ENCODE measurements at places on chromosomes 7 and 10. TPM values are rescaled to one million over a fixed set of nuclear protein-coding genes. Genes with fewer than 3 reads are reported as not detected.

DNA sequence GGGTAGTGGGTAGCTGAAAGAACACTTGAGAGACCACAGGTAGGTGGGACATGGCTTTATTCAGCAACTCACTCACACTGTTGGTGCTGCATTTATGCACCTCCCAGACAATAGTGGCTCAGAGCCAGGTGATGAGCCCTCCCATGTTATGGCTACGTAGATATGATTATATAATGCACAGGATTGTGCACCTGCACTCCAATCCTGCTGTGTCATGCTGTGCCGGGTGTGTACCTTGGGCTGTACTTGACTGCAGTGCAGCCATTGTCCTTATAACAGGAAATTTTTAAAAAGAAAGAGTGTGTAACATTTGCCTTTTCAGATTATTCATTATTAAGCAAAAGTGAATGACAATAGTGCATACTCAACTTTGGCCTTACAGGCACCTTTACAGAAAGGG, 366.1 kb upstream of the BMPER start:
- H3K4me1 ChIP-seq: no peaks in the 10 kb centered on the region
- no peaks in the 10 kb centered on the region for H3K27me3 ChIP-seq
- no peak overlapping the region for H3K27ac ChIP-seq
- no peaks in the 10 kb centered on the region for H3K36me3 ChIP-seq

DNA sequence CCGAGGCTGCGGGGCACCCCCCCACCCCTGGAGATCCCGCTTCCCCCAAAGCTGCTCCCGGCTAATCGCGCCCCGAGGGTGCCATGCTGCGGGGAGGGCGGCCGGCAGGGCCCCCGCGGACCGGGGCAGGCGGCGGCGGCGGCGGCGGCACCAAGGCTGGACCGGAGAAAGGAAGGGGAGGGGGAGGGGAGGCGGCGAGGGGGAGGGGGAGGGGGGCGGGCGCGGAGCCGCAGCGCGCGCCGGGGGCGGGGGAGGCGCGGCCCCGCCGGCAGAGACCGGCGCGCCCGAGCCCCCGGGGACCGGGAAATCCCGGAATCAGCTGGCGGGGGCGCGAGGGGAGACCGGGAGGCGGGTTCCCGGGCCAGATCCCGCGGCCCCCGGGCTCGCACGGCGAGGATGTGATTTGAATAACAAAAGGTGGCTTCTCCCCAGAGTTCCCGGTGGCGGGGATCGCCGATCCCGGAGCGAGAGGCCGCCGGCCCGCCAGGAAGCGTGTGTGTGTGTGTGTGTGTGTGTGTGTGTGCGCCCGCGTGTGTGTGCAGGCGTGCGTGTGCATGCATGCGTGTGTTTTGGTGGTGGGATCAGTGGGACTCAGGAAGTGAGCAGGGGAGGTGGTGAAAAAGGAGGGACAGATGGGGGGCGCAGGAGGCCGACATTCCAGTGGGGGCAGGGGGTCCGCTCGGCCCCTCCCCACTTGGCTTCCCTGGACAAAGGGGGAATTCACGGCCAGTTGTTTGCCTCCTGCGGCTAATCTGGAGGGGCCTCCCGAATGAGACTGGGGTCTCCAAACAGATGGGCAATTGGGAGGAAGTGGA, 99.5 kb downstream of the HIP1 start:
- DNase-seq: peak; percentile 30
- H3K4me3 ChIP-seq: peak overlapping the region; percentile 76
- no peaks in the 10 kb centered on the region for H3K27me3 ChIP-seq
- peak overlapping the region; percentile 75 for H3K27ac ChIP-seq

DNA sequence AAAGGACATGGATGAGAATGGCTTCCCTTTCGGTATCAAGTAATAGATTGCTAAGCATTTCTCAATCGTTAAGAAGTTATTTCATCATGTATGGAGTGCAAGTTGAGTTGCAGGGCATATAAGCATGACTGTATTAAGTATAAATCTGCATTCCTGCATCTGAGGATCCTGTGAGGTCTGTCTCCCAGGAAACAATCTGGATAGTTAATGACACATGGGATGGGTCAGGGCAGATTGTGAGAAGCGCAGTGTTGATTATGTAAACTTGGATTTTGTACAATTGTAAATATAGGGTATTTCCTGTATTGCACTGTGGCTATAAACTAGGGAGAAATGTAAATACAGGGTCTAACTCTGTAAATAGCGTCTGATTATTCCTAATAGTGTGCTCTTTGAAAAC, 102.6 kb downstream of the PLXDC2 start:
- H3K4me1 ChIP-seq: no peaks in the 10 kb centered on the region
- peak overlapping the region; percentile 6 for H3K27ac ChIP-seq
- H3K4me3 ChIP-seq: no peak overlapping the region
- no peaks in the 10 kb centered on the region for H3K27me3 ChIP-seq
- H3K36me3 ChIP-seq: no peaks in the 10 kb centered on the region

DNA sequence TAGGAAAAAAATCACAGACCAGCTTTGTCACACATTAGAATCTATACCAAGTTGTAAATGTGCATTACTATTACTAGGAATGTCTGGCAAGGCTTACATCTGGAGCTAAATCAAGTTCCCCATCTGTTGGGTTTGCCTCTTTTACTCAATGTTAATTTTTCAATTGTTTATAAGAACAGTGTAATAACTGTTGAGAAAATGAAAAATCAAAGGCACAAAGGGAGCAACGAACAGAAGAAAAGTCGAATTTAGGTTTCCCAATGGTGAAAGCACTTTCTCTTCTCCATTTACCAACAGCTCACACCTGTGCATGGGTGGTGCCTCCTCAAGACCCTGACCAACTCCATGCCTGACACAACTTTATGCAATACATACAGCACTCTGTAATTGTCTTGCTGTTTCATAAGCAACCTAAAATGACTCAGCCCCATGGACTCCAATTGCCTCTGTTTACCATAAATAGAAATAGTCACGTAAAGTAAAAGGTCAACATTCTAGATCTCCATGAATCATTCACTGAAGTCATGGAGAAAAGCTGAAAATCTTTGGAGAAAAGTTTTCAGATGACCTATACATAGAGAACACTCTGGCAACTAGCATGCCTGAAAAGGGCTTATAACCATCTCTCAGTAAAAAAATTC, 95.5 kb upstream of the KCNIP2 start:
- peaks cover 13% of the 10 kb centered on the region for H3K4me1 ChIP-seq
- H3K4me3 ChIP-seq: no peak overlapping the region
- H3K36me3 ChIP-seq: peaks cover 28% of the 10 kb centered on the region
- DNase-seq: no peak

- H3K27ac ChIP-seq: peak overlapping the region; percentile 85
- H3K27me3 ChIP-seq: no peaks in the 10 kb centered on the region
- peaks cover 55% of the 10 kb centered on the region for H3K4me1 ChIP-seq
- no peak overlapping the region for H3K4me3 ChIP-seq
Observed at GRCh38 chr7:41882256-41882655, 179.4 kb upstream of the INHBA start.

DNA sequence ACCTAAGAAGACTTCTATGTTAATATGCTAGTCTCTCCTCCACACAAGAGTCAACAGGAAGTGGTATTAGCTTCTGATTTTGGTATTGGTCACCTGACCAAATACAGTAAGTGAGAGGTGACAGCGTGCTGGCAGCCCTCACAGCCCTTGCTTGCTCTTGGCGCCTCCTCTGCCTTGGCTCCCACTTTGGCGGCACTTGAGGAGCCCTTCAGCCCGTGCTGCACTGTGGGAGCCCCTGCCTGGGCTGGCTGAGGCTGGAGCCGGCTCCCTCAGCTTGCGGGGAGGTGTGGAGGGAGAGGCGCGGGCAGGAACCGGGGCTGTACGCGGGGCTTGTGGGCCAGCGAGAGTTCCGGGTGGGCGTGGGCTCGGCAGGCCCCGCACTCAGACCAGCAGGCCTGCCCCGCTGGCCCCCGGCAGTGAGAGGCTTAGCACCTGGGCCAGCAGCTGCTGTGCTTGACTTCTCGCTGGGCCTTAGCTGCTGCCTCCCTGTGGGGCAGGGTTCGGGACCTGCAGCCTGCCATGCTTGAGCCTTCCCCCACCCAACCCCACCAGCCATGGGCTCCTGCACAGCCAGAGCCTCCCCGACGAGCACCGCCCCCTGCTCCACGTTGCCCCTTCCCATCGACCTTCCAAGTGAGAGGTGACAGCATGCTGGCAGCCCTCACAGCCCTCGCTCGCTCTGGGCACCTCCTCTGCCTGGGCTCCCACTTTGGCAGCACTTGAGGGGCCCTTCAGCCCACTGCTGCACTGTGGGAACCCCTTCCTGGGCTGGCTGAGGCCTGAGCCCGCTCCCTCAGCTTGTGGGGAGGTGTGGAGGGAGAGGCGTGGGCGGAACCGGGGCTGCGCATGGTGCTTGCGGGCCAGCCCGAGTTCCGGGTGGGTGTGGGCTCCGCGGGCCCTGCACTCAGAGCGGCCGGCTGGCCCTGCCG, 4.2 kb upstream of the ACSL5 start:
- H3K27ac ChIP-seq: no peak overlapping the region
- H3K4me1 ChIP-seq: peaks cover 3% of the 10 kb centered on the region
- DNase-seq: no peak
- no peaks in the 10 kb centered on the region for H3K36me3 ChIP-seq
- peaks cover 2% of the 10 kb centered on the region for H3K27me3 ChIP-seq
- no peak overlapping the region for H3K4me3 ChIP-seq

GRCh38 chr7:113742377-113742776, 176.4 kb downstream of the PPP1R3A start:
- H3K36me3 ChIP-seq: no peaks in the 10 kb centered on the region
- no peak overlapping the region for H3K4me3 ChIP-seq
- H3K4me1 ChIP-seq: no peaks in the 10 kb centered on the region
- no peaks in the 10 kb centered on the region for H3K27me3 ChIP-seq
- DNase-seq: no peak

DNA sequence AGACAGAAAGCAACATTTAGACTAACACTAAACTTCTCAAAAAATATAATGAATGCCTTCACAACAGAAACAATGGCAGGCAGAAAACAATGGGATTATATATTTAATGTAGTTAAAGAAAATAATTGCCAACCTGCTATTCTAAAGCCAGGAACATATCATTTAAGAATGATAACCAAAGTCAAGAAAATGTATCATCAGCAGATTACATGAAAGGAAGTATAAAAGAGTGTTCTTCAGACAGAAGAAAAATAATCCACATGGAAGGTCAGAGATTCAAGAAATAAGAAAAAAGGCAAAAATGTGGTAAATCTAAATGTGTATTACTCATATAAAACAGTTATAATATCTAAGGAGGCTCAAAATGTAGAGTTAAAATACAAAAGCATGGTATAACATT, 98.1 kb downstream of the CYP26A1 start:
- H3K4me3 ChIP-seq: no peak overlapping the region
- no peak for DNase-seq
- no peaks in the 10 kb centered on the region for H3K4me1 ChIP-seq
- H3K27me3 ChIP-seq: peaks cover 8% of the 10 kb centered on the region

- no peaks in the 10 kb centered on the region for H3K4me1 ChIP-seq
- H3K36me3 ChIP-seq: no peaks in the 10 kb centered on the region
- no peaks in the 10 kb centered on the region for H3K27me3 ChIP-seq
- DNase-seq: no peak
Observed at GRCh38 chr10:95920798-95921426, 13.1 kb downstream of the CC2D2B start.

The ADRA2A gene
- polyA plus RNA-seq: not detected

GRCh38 chr7:152399344-152399743, 36.5 kb downstream of the KMT2C start:
- no peak overlapping the region for H3K4me3 ChIP-seq
- H3K27me3 ChIP-seq: no peaks in the 10 kb centered on the region
- H3K27ac ChIP-seq: no peak overlapping the region
- H3K4me1 ChIP-seq: no peaks in the 10 kb centered on the region
- H3K36me3 ChIP-seq: peaks cover 2% of the 10 kb centered on the region
- DNase-seq: no peak

DNA sequence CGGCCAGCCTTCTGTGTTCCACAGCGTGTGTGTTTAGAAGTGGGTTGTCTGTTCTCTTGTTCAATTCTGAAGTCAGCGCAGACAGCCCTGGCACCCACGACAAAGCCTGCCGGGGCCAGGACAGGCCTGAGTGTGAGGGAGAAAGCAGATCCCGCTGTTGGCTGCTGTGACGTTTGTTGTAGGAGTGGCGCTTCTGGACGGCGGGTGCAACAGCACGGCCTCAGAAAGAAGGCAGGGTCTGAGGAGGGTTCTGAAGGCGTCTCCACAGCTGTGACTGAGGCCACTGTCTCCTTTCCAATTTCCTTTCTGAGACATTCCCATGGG, 76.2 kb downstream of the VIPR2 start:
- H3K27ac ChIP-seq: no peak overlapping the region
- no peaks in the 10 kb centered on the region for H3K36me3 ChIP-seq
- no peak for DNase-seq

DNA sequence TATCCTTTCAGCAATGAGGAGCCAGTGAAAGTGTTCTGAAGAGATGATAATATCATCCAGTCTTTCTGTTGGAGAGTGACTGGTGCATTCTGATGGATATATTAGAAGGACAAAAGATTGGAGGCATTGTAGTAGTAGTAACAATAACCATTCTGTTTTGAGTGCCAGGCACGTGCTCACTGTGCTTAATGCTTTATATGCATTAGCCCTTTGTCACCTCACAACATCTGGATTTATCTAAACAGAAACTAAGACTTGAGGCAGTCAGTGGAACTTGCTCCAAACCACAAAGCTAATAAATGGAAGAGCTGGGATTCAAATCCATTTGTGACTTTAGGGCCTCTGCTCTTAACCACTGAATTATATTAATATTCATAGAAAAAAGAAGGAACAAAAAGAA, 84.5 kb upstream of the OIT3 start:
- peaks cover 8% of the 10 kb centered on the region for H3K4me1 ChIP-seq
- no peaks in the 10 kb centered on the region for H3K27me3 ChIP-seq
- DNase-seq: no peak
- no peak overlapping the region for H3K27ac ChIP-seq
- H3K36me3 ChIP-seq: no peaks in the 10 kb centered on the region

DNA sequence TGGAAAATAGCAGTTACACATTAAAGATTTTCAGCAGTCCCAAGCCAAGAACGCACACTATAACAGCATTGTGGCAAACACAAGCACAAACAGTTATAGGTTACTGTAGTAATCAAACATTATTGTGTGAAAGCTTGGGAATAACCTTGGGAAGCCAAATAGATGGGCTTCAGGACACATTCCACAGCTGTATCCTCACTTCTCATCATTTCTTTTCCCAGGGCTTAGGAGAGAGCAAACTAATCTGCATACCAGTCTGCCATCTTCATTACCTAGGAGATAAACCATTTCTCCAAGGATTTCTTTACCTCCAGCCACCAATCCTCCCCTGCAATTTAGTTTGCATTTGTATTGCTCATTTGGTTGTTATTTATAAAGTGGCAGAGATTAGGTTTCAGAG, 352.4 kb downstream of the SH2D4B start:
- H3K4me1 ChIP-seq: no peaks in the 10 kb centered on the region
- no peak overlapping the region for H3K4me3 ChIP-seq
- no peak overlapping the region for H3K27ac ChIP-seq
- H3K36me3 ChIP-seq: no peaks in the 10 kb centered on the region

The CLDN3 gene
- not detected for polyA plus RNA-seq

GRCh38 chr7:21408481-21408820, 19.4 kb upstream of the SP4 start:
- no peaks in the 10 kb centered on the region for H3K36me3 ChIP-seq
- no peaks in the 10 kb centered on the region for H3K4me1 ChIP-seq
- DNase-seq: no peak
- no peak overlapping the region for H3K4me3 ChIP-seq

Data from CD14-positive monocyte (primary cell).